Activated T-cell treated with anti-CD3 and anti-CD28 coated beads for 48 hours (primary cell): ENCODE measurements at places on chromosomes 7 and 10.

DNA sequence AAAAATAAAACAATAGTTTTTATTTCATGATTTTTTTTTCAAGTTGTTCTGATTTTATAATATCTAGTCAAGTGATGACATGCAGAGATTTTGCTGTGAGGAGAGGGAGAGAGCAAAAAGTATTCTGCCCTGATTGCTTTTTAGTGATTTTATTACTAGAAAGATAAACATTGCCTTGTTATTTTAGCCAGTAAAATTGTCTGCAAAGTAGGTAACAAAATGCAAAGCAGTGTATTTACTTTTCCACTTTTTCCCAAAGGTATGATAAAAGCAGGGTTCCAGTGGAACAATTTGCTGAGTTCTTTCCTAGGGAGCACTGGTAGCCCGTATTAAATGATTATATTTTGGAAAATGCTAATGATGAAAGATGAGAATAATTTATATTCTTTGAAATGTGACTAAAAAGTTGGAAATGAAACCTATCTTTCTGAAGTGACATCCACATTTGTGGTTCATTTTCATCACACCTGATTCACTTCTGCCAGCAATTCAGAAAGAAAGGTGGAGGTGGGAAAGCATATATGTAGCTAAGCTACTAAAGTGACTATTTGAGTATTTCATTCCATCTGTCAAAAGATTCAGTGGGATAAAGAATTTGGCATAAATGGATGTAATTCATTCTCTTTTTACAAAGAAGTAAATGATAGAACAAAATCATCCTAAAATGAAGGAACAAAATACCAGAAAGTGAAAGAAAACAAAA lies 300.3 kb downstream of the ADK start:
- no peak for DNase-seq

GRCh38 chr10:112137154-112137987 lies 46.2 kb downstream of the GPAM start:
- DNase-seq: peak; percentile 58

DNA sequence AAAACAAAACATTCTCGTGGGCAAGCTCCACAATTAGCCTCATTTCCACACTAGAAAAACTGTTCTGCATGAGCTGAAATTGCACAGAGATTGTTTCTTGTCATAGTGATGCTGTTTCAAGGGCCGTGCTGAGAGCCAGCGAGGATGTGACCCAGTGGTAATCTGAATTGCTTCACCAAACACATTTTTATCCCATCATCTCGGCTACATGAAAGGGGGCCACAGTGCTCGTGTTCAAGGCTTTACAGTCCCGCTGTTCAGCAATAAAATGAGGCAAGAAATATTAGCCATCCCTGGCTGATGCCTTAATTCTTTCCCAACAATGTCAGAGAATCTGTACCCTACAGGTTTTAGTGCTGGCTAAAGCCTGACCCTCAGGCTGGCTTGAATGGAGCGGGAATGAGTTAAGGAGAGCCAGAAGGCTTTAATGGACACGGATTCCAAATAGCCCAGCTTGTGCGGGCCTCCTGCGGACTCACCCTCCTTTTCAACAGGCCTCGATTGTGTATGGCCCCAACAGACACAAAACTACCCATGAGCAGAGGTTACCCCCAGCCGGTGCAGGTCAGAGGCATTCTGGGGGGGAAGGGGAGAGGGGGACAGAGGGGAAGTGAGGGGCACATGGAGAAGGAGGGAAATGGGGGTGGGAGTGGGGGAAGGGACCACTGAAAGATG lies 2.0 kb upstream of the GDF10 start:
- no peak for DNase-seq

- no peak for DNase-seq
Observed at GRCh38 chr7:84042110-84042539, 152.5 kb downstream of the SEMA3A start.

DNA sequence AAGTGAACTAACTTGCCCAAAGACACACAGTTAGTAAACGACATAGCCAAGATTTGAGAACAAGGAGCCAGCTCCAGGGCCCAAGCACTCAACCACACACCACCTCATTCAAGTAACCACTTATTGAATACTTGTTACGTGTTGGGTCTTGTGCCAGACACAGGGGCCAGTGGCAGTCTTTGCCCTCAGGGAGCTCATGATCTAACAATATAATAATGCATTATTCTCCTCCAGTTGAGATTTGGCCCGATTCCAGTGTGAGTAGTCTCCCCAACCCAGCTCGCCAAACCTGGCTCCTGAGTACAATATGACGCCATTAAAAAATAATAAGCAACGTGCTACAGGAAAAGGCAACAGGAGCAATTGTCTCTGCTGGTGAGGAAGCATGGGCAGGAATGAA lies 14.4 kb upstream of the STK17A start:
- DNase-seq: no peak
